ENCODE measurements at places on chromosomes 2 and 18.

DNA sequence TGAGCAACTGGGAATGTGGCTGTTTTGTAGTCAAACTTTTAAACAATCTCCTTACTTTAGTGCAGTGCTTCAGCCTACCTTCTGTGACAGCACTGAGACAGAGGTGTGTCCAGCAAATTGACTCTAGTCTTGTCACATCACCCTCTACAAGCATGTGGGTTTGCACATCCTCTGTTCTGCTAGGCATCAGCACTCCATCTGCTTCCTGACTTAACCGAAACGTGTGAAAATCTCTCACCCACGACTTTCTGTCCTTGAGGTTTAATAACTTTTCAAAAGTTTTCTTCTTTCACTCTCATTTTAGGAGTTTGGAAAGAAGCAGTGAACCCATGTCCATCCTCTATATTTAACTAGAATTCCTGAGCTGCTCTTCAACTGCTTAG is 42.6 kb downstream of the TTR start:
- DNase-seq: no peak

DNA sequence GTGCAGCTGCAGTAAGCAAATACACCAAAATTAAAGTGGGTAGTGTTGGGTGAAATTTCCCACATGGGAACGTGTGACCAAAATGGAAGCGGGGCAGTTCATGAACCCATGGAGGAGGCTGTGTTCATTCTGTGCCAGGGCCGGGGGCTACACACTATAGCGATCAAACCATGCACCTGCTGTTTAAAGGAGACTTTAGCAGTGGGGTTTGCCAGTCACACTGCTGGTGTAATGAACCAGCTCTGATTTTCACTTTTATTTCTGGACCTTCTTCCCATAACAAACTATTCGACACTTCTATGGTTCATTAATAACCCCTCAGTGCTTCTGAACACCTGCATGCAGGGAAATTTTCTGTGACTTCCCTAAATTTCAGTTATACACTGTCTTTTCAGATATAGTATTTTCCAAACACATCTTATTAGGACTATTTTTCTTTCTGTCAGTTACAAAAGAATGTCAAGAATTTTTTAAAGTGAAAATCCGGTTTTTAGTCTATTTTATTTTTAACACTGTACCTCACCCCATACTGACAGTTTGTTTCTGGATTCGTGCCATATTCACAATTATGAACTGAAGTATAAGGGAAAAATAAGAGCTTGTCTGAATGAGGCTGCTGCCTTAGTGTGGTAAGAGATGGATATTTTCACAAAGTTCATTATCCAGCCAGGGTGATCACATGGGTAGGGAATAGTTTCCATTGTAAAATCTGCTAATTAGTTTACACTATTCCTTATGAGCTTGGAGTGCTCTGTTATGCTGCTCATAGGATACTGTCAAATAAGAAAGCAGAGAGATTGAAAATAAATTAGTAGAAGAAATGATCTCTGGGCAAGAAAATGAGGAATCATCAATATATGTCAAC is 111.3 kb upstream of the CAVIN2 start:
- no peak for DNase-seq

DNA sequence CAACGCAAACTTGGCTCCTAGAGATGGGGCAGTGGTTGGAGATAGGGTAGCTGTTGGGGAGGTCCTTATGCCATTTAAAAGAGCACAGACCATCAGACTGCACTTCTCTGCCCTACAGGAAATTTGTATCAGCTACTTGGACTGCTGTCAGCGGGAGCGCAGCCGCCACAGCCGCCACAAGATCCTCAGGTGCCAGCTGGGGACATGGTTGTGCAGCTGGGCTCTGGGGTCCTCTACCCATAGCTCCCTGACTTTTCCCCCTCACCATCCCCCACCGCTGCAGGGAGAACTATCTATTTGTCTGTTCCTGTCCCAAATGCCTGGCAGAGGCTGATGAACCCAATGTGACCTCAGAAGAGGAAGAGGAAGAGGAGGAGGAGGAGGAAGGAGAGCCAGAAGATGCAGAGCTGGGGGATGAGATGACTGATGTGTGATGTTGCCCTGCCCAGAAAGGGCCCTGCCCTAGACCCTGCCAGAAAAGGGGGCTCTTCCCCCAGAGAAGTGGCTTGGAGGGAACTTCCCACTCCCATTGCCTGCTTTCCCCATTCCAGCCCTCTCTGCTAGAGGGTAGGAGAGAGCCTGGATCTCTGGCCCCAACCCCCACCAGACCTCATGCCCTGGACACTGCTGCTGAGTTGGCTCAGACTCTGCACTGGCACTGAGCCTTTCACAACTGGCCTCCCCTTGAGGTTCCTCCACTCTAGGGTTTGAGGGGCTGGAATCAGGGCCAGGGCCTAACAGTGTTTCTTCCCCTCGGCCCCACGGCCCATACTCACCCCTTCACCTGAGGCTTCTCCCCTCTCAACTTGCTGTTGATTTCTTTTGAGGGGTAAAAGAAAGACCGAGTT is 7.3 kb downstream of the PRADC1 start:
- DNase-seq: no peak

- no peak for DNase-seq
Observed at GRCh38 chr18:63559567-63560491, 17.7 kb downstream of the SERPINB12 start.

- DNase-seq: no peak
Observed at GRCh38 chr2:17323697-17324096, 194.5 kb downstream of the RAD51AP2 start.

DNA sequence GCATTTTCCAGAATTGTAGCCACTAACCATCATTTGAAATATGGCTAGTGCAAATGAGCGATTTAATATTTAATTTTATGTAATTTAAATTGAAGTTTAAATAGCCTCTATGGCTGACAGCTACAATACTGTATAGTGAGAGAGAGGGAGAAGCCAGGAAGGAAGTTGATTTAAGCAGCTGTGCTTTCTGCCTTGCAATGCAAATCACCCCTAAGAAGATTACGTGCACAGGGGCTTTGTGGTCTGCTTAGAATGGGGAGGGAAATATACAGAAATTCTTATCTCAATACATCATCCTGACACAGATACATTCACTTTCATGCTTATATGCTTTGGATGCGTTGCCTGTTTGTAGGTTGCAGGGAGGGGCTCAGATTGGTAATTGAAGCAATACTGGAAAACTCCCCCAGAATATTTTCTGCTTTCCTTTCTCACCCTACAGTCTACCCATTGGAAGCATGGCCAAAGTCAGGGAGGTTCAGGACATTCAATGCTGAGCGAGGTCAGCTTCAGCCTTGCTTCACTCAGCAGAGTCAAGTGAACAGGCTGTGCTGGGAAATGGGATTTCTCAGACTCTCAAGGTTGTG is 674.0 kb downstream of the CNTNAP5 start:
- DNase-seq: no peak

DNA sequence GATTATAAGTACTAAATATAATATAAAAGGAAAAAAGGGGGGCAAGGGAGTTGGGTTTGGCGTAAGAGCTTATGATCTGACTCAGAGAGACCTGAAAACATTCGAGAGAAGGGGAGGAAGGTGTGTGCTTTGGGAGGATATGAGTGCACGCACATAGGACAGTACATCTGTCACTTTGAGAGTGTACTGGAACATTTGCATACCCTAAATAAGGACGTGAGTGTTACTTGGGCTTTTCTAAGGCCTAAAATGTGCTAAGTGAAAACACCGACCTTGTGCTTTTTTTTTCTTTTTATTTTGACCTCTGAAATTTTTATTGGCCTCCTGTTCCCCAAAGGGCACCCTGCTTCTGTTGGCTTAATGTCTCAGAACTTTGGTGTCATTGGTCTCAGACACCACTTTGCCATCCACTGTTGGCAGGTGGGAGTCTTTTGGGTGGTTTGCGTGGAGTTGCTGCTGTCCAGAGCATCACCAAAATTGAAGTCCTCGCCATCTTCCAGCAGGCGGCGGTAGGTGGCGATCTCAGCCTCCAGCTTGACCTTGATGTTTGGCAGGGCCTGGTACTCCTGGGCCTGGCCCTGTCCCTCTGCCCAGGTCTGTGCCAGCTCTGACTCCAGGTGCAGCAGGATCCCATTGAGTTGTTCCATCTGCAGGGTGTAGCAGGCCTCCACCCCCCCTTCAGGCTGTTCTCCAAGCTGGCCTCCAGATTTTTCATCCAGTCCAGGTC is 57.7 kb downstream of the CD28 start:
- no peak for DNase-seq

GRCh38 chr2:134505446-134505845 is 213.4 kb downstream of the TMEM163 start:
- DNase-seq: no peak

- DNase-seq: no peak
Observed at GRCh38 chr2:8510519-8510918, 171.3 kb upstream of the ID2 start.

GRCh38 chr18:3924455-3924854 is 474.5 kb downstream of the TGIF1 start:
- no peak for DNase-seq

DNA sequence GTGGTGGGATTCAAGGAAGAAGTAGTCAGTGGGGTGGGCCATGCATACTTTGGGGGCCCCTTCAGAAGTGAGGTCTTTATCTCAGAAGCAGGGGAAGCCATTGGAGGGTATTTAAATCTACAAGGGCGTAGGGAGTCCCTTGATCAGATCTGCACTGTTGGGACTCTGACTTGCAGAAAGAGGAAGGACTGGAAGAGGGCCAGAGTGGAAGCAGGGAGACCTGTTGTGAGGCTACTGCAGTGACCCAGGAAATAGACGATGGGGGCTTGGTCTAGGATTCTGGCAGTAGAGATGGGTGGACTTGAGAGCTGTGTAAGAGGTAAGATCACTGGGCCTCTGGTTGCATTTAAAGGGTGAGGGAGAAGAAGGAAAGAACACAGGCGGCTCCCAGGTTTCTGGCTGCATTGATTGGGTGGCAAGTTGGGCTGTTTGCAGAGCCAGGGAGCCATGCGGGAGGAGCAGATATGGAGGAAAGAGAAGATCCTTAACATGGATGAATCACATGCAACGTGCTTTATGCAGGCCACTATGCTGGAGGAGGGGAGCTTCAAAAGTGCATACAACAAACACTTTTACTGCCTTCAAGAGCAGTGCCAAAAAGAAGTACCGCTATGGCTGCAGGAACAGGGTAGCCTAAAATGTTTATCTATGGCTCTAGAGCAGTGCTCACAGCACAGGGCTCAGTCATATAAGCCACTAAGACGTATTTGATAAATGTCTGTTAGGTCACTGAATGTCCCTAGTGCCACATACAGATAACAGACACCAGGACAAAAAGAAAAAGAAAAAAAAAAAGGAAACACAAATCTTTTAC is 2.3 kb downstream of the SFXN5 start:
- no peak for DNase-seq
